Tibial artery (tissue), 4 donors: ENCODE measurements at places on chromosomes 6 and 20.

DNA sequence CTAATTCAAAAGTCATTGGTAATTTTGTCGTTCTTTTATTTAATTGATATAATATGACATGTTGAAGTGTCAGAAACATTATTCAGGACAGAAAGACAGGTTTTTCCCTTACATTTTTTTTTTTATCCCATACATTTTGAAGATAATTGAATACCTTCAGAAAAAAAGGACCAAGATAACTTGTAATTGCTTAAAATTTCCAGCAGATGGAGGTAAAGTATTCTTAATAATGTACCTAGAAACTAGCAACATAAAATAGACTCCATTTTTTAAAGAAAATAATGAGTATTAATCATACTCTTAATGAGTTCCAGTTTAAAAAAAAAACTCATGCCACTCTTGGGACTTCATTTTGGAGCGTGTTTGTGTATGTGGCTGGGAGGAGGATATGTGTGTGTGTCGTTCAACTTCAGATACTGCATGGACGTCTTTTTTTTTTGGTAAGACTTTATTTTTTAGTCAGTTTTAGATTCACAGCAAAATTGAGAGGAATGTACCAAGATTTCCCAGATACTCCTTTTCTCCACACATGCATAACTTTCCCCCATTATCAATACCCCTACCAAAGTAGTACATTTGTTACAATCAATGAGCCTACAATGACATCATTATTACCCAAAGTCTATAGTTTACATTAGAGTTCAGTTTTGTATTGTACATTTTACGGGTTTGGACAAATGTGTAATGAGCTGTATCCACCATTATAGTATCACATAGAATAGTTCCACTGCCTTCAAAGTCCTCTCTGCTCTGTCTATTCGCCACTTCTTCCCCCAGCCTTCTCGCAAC, 79.4 kb downstream of the ROS1 start:
- DNase-seq = no peak

- DNase-seq = no peak
Observed at GRCh38 chr6:114936080-114936479, 593.3 kb upstream of the HS3ST5 start.

- no peak for DNase-seq
Observed at GRCh38 chr20:2888224-2888955, 15.1 kb downstream of the PTPRA start.

GRCh38 chr6:16136091-16136490, 7.2 kb downstream of the MYLIP start:
- DNase-seq = no peak

- DNase-seq = no peak
Observed at GRCh38 chr20:41573955-41574354, 44.2 kb downstream of the CHD6 start.

DNA sequence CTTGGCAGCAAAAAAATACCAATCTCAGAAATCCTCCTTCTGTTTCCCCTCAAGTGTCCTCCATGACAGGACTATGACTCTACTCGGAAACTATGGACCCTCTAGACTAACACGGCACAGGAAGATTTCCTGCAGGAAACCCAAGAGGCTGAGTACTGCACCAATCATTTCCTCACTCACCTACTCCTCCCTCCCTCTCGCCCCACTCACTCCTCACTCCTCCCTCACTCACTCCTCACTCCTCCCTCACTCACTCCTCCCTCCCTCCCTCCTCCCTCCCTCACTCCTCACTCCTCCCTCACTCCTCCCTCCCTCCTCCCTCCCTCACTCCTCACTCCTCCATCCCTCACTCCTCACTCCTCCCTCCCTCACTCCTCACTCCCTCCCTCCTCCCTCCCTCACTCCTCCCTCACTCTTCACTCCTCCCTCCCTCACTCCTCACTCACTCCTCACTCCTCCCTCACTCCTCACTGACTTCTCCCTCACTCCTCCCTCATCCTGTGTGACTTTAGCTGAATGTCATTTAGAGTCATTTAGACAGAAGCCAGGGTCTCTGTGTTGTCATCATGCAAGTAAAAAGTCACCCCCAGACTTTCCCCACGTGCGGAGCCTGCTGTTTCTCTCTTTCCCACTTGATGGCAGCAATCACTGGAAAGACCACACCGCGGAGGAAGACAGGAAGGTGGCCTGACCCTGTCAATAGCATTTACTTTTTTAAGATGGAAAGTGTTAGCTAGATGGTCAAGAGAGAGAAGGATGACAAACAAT, 226.8 kb upstream of the PDE10A start:
- DNase-seq = no peak

DNA sequence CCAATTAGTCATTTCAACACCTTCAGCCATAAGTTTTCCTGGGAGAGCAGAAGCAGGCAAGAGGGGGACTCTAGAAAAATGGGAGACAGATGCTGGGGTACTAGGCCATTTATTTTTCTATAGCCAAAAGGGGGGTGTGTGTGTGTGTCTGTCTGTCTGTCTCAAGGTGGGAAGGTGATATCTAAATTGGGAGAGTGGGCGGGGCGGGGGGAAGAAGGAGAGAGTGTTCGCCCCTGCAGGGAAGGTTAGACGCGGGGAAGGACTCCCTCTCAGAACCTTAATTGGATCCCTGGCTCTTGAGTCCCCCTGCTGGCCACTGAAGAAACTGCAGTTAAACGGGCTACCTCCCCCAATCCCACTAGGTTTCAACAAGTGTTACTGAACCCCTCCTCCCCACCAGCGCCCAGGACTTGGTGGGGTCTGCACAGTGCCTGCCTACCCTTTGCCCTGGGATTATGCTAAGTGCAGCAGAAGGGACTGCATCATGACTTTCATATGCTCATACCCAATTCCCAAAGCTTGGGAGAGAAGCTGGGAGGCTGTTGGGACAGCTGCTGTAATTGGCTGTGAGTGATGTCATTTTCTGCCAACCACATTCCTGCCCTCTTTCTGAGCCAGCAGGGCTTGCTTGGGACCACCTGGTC, 45.8 kb downstream of the FOXP4 start:
- DNase-seq = peak; percentile 72

DNA sequence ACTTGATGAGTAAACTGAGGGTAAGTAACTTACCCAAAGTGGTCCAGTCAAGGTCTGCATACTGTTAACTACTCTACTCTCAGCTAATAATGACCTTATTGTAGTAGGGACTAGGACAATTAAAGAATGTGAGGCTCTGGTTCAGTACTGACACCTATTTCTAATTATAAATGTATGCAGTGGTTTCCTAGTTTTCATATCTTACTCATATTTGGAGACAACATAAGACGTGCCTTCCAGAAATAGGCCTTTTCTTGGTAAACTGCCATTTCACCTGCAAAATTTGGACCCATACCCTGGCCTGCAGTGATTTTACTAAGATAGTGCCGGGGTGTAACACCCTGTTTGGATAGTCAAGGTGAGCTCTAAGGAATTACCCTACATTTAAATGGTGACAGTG, 24.7 kb downstream of the GJA1 start:
- no peak for DNase-seq

- DNase-seq = peak; percentile 96
Observed at GRCh38 chr6:32175711-32176475, at the start of gene AGPAT1. Gene AGPAT1 (minus strand): TSS chr6:32176084. CDS start chr6:32171496, 4,588 bp downstream.
